ENCODE measurements at places on chromosomes 1 and 21. TPM values are rescaled to one million over a fixed set of nuclear protein-coding genes. Genes with fewer than 3 reads are reported as not detected.

CDK11B gene
- total RNA-seq: 33.7 TPM

SMYD3 gene
- total RNA-seq: 21.3 TPM

PLA2G2D gene
- total RNA-seq: 0.19 TPM

NPHS2 gene
- not detected for total RNA-seq

DNA sequence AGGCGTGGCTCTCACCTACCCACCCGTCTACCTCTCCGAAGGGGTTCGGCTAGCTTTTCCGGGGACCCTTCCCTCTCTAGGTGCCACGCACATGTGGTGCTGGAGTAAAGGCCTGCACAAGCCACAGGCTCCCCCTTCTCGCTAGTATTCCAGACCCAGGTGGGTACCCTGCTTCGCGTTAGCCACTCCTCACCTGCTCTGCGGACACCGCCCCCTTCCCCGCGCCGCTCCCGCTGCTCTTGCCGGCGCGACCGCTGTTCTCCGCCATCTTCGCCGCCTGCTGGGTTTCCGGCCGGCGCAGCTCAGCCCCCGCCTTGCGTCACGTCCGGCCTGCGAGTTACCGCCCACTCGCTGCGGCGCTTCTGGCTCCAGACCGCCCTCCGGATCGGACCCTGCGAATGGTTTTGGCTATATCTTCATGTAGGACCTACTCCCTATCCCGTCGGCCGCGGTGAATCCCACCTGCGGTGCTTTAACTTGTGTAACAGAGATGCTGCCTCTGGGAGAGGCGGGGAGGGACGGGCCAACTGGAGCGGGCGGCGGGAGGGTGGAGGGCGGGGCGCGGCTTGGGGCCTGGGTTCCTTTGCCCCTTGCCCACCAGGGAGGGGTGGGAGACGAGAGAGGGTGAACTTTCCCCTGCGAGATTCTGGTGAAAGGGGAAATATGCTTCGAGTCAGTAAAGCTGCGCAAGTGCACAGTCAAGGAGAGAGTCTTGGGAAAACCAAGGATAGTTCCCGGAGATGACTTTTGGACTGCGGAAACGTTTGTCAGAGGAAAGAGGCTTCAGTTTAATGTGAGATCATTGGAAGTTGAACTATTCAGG lies at the start of the genes NIT1 and PFDN2:
TSS of gene NIT1 (plus strand) at position 347 of the 823 bp plus-strand sequence. CDS start at position 419, 72 bp downstream.
TSS of gene PFDN2 (minus strand) at position 279 of the 823 bp plus-strand sequence. CDS start at position 268, 11 bp downstream.
- H3K4me3 ChIP-seq: peak within 1 kb of the TSS; percentile 92
- peak within 1 kb of the TSS; percentile 88 for H3K27ac ChIP-seq
- H3K27me3 ChIP-seq: no peaks in the 10 kb centered on the region
- peaks cover 52% of the 10 kb centered on the region for H3K36me3 ChIP-seq
- peaks cover 77% of the 10 kb centered on the region for H3K4me1 ChIP-seq

- no peak overlapping the region for H3K4me3 ChIP-seq
- no peaks in the 10 kb centered on the region for H3K36me3 ChIP-seq
Measured at GRCh38 chr1:222275001-222275728, 272.7 kb downstream of the HHIPL2 start.

GRCh38 chr1:113663165-113663951 lies 95.9 kb downstream of the PHTF1 start:
- H3K4me1 ChIP-seq: no peaks in the 10 kb centered on the region
- DNase-seq: no peak
- no peaks in the 10 kb centered on the region for H3K36me3 ChIP-seq
- H3K4me3 ChIP-seq: no peak overlapping the region
- no peaks in the 10 kb centered on the region for H3K27me3 ChIP-seq
- H3K27ac ChIP-seq: no peak overlapping the region

DNA sequence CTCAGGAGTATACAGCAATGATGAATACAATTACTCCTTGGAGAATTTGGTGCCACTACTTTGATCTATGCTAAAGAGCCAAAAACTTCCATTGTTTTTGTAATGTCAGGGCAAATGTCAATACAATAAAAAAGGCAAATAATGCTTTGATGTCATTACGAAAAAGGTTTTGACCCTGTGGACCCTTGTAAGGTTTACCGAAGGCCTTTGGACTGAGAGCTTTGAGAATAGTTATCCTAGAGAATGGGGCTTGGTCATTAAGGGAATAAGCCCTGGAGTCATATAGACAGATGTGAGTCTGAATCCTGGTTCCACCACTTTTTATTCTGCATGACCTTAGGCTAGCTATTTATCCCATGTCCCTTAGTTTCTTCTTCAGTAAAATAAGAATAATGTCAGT lies 27.5 kb downstream of the CEP170 start:
- no peak overlapping the region for H3K27ac ChIP-seq
- DNase-seq: no peak

DNA sequence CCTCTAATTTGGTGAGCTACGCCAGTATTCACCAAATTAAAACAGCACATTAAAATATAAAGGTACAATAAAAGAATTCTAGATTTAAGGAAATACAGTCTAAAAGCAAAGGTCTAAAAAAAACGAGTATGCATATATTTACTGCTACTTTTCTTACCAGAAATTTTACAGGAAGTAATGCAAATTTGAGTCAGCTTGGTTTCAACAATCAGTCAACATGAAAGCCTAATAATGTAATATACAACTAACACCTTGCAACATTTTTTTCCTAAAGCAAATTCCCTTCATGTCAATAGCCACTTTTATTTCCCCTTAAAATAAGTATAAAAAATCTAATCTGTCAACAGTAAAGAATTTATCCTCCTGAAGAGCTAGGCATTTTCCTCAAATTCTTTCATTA lies 11.9 kb downstream of the PTP4A2 start:
- H3K27me3 ChIP-seq: no peaks in the 10 kb centered on the region
- peaks cover 82% of the 10 kb centered on the region for H3K4me1 ChIP-seq
- peak overlapping the region; percentile 65 for H3K4me3 ChIP-seq
- H3K27ac ChIP-seq: peak overlapping the region; percentile 91
- no peak for DNase-seq

DNA sequence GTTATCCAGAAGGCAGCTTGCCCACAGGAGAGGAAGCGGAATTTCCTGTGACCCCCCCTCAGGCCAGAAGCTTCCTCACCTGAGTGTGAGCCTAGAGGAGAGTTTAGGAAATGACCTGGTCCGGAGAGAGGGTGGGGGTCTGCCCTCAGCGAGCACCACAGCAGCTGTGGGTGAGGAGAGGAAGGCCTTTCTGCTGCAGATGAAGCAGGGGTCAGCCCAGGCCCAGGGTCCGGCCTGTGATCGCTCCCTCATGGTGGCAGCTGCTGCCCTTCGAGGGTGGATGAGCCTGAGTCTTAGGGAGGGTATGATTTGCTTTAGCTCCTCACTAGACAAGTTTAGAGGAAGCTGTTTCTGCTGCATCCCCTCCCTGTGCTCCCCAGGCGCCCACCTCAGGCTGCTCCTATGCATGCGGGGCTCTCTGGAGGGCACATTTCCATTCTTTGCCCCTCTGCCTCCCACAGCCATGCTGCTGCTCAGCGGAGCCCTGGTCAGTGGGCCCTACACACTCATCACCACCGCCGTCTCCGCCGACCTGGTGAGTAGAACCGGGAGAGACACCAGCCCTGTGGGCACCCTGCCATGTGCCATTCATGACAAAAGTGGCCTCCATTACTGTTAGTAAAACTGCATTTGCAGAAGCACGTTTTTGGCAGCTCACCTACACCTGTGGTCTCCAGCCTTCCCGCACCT lies 53.0 kb downstream of the SLC37A1 start:
- DNase-seq: no peak
- H3K4me3 ChIP-seq: no peak overlapping the region
- peaks cover 17% of the 10 kb centered on the region for H3K36me3 ChIP-seq

- no peak overlapping the region for H3K4me3 ChIP-seq
- H3K27me3 ChIP-seq: peaks cover 18% of the 10 kb centered on the region
- no peaks in the 10 kb centered on the region for H3K4me1 ChIP-seq
Measured at GRCh38 chr1:36775716-36776115, 258.6 kb downstream of the GRIK3 start.
